AG10803 (cell line): ENCODE measurements at places on chromosomes 7 and 10.

DNA sequence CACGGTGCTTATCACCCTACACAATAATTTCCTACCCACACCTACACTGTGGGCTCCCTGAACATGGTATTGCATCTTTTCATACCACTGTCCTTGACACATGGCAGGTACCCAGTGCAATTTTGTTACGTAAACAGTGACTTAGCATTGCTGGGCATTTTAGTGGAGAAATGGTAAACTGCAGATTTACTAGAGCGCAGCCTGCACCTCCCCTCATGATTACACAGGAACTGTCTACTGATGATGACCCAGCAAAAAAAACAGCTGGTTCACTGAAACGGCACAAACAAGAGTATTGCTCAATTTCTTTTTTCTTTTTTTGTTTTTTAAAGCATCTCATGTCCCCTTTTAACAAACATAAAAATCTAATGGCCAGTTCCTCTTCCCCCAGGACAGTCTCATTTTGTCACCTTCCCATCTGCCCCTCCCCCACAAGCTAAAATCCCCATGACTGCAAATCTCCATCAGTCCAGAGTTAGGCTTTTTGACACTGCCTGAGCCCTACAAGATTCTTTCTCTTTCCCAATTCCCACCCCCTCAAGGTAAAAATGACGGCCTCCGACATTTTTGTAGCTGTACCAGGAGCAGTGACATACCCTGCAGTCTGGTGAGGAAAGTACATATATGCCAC is 2.8 kb downstream of the ZNF746 start:
- DNase-seq: peak; percentile 72

DNA sequence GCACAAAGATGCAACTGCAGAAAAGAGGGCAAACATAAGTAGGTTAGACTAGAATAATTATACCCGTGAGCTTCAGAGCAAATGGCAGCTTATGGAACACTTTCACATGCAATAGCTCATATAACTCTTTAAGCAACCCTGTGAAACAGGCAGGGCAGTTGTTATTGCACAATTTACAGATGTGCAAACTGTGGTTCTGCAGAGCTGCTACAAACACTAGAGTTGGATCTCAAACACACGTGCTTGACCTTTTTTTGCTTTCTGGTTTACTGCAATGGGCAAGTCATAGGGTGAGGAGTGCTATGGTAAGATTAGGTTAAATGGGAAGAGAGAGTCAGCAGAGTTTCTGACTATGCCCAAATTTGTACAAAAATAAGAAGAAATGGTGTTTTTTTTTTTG is 610.8 kb downstream of the GATA3 start:
- no peak for DNase-seq

DNA sequence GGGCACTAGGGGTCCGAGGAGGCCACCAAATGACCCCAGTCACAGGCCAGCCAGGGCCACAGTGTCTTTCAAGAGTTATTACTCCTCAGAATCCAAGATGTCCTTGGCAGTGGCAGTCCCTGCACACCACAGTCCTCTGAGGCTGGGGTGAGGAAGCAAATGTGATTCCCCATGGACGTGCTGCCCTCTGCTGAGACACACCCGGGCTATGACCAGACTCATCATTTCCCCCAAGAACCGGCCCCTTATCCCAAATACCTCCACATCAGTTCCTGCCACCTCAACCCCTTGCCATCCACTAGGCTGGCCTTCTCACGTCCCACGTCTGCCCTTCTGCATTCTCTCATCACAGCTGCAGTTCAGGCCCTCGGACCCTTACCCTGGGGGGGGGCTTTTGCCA is 5.0 kb downstream of the PRKAG2 start:
- DNase-seq: no peak

DNA sequence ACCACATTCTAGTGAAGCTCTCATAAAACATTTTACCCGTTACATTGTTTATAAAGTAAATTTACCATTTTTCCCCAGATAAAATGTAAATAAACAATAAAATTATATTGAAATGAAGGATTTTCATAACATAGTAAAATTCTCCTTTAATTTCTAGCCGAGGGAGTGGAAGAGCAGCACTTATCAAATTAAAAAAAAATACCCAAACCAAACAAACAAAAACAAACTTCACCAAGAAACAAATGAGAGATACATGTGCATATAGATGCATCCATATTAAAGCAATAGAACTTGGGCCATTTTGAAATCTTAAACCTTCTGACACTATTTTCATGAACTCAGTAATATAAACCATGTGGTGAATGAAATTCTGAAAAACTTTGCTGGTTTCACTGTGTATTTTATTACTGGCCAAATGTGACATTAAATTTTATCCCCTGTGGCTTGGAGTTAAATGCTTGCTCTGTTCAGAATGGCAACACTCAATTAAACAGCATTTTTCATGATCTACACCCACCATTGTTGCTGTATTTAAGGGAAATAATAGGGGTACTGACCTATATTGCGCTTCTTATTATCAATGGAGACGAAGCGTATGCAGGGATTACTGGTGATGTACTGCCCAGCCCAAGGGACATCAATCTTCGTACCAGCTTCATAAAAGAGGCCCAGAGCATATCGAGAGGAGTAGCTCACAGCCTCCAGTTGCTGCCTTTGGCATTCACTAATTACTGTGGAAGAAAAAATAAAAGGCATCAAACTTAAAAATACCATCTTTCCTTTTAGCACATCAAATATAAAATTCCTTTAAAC is 220.9 kb downstream of the RNLS start:
- DNase-seq: no peak

- DNase-seq: no peak
Measured at GRCh38 chr10:119526621-119527592, 15.6 kb downstream of the RGS10 start.

- DNase-seq: no peak
Measured at GRCh38 chr10:71024490-71024889, 136.1 kb upstream of the PCBD1 start.

GRCh38 chr7:134447383-134447782 is 11.5 kb downstream of the AKR1B1 start:
- no peak for DNase-seq

GRCh38 chr7:18566829-18567228 is 71.3 kb downstream of the HDAC9 start:
- no peak for DNase-seq
